ENCODE measurements at places on chromosomes 6 and 20.

- no peak for DNase-seq
These were observed 83.7 kb downstream of the STXBP5 start for GRCh38 chr6:147287869-147288271.

DNA sequence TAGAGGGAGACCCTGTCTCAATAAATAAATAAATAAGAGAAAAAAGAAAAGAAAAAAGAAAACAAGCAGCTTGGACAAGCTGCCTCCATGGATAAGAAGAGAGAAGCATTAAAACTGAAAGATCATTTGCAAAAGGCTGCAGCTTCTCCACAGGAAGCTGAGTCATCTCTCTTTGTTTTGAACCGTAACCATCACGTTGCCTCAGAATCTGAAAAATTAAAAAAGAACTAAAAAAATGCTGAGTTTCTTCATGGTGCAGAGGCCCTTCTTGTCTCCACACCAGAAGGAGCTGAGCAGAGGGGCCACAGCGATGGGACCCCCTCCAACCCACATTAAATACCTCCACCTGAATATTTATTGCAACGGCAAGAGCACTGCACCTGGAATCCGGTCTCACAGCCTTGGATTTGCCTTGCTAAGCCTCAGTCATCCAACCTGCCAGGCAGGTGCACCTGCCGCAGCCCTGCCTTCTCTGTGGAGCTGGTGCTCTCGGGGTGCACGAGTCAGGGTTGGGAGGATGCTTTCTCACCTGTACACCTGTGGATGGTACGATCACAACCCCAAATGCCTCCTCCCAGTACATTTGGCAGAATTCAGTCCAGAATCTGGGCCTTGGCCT is 28.1 kb downstream of the TOX2 start:
- no peak for DNase-seq

- no peak for DNase-seq
These were observed 521.4 kb upstream of the JAG1 start for GRCh38 chr20:11195169-11195568.

- DNase-seq = no peak
These were observed at the start of gene NKAIN4 for GRCh38 chr20:63254232-63254605. NKAIN4 (minus strand) TSS chr20:63254463; CDS start chr20:63254450, 13 bp downstream.

GRCh38 chr6:16396497-16397319 is 158.3 kb downstream of the GMPR start:
- DNase-seq = no peak

DNA sequence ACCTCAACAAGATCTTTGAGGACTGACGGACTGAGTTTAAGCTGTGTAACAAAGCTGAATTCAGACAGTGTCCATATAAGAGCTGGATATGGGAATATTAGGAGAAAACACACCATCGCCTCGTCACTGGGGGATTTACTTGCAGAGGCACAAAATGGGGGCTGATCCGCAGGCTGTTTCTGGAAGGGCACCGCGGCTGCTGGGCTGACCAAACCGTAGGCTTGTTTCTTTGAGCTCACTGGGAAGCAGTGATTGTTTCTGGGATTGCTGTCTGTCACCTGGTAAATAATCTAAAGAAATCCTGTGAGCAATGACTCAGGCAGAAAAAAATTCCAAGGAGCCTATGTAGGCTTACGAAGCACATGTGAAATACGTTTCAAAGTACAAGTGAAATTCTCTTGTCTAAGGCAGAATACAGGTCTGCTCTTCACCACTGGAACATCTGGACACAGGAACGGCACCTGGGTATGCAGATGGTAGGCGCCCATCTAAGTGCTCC is 63.9 kb upstream of the MPC1 start:
- DNase-seq = no peak

DNA sequence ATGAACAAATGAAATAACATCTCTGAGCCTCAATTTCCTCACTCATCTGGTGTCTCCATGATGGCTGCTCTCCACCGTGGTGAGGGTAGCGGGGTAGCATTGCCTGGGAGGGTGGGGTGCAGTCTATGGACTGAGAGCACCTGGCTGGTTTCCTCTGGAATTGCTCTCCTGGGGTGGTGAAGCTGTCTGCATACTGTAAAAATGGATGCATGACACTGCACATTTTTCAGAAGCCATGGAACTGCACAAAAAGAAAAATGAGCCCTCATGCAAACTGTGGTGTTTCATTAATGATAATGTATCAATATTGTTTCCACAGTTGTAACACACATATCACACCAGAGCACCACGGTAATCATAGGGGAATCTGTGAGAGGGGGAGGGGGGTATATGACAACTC is 12.1 kb upstream of the ITPR3 start:
- no peak for DNase-seq

DNA sequence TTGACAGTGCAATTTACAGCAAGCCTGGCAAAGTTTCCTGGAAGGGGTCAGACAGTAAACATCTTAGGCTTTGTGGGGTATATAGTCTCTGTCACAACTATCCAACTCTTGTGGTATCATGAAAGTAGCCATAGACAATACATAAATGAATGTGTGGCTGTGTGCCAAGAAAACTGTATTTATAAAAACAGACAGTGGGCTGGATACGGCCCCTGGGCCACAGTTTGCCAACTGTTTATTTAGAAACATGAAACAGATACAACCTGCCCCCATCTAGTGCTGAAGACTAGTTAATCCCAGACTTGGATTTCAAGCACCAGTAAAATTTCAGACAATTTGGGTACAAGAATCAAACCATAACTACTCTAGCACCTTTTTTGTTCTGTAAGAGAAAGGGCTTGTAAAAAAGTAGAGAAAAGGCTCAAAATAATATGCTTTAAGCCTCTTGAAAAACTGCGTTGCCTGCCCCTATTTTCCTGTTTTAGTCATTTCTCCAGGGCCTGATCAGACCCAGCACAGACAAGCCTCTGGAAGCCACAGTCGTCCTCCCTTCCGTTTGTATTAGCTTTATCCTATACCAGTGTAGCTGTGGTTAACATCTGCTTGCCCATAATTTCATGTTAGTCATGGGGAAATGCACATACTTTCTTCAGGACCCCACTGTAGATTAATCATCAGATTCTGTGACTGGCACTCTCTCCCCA is 30.8 kb downstream of the JAG1 start:
- DNase-seq = no peak

DNA sequence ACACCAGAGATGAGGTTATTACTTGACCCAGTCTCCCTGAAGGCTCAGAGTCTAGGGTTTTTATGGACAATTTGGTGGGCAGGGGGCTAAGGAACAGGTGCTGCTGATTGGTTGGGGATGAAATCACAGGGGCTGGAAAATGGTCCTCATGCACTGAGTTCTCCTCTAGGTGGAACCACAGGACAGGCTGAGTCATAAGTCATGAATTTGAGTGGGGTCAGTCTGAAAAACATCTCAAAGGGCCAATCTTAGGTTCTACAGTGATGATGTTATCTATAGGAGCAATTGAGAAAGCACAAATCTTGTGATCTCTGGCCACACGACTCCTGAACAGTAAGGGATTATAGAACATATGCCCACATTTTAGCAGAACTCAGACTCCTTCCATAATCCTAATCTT is 5.9 kb upstream of the MRS2 start:
- no peak for DNase-seq

- DNase-seq = no peak
These were observed 147.5 kb upstream of the TSHZ2 start for GRCh38 chr20:52824494-52825216.

DNA sequence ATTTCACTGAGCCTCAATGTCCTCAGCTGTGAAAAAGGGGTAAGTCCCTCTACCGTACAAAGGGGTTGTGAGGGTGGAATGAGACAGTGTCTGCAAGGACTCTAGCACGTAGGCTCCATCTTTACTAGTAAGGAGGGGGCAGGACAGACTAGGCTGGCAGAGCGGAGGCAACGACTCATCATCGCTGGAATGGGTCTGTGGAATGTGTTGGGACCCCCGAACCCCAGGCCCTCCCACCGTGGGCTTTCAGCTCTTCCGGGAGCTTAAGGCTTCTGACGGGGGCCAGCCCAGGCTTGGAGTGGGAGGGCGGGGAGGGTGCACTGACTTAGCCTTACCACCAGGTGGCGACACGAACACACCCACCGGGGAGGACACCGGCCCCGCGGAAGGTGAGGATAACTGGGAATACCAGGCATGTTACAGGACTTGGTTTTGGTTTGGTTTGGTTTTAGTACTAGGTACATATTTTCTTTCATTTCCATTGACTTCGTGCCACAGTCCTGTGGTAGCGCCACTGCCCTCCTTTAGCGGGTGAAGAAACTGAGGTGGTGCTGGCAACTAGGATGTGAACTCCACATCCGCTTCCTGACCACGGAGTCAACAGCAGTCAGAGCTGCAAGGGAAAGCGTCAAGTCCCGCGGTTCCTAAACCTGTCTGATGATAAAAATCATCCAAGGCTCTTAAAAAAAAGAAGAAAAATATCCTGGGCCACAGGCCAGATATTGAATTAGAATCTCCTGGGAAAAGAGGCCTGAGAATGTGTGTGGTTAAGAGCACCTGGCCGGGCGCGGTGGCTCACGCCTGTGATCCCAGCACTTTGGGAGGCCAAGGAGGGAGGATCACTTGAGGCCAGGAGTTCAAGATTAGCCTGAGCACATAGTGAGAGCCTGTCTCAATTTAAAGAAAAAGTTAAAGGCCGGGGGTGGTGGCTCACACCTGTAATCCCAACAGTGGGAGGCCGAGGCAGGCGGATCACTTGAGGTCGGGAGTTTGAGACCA is 10.3 kb upstream of the TULP1 start:
- peak; percentile 83 for DNase-seq

Data from germinal center (tissue), 1 donor.